CD4-positive, CD25-positive, alpha-beta regulatory T cell (primary cell): ENCODE measurements at places on chromosomes 7 and 10. TPM values are rescaled to one million over a fixed set of nuclear protein-coding genes. Genes with fewer than 3 reads are reported as not detected.

- no peak overlapping the region for H3K27ac ChIP-seq
- H3K36me3 ChIP-seq = no peaks in the 10 kb centered on the region
- H3K27me3 ChIP-seq = no peaks in the 10 kb centered on the region
- H3K4me1 ChIP-seq = no peaks in the 10 kb centered on the region
- H3K4me3 ChIP-seq = no peak overlapping the region
- DNase-seq = no peak
Observed at GRCh38 chr7:10257438-10257837, 716.2 kb upstream of the PHF14 start.

DNA sequence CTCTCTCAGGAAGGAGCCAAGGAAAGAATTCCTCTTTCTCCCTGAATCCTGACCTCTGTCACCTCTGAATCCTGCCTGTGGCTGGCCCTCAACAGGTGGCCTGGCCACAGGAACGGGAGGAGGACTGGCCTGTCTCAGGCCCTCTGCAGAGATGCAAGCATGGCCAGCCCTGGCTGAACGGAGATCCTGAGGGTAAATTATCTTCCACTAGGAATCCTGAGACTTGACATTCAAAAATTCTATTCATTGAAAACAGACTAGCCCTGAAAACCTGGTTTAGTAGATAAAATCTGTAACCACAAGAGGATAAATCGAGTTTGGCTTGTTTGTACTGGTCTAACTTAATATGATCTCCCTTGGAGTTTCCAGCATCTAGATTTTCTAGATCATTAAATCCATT, 579.3 kb downstream of the LRMDA start:
- H3K36me3 ChIP-seq = no peaks in the 10 kb centered on the region
- H3K4me3 ChIP-seq = no peak overlapping the region
- no peaks in the 10 kb centered on the region for H3K4me1 ChIP-seq
- no peak overlapping the region for H3K27ac ChIP-seq

DNA sequence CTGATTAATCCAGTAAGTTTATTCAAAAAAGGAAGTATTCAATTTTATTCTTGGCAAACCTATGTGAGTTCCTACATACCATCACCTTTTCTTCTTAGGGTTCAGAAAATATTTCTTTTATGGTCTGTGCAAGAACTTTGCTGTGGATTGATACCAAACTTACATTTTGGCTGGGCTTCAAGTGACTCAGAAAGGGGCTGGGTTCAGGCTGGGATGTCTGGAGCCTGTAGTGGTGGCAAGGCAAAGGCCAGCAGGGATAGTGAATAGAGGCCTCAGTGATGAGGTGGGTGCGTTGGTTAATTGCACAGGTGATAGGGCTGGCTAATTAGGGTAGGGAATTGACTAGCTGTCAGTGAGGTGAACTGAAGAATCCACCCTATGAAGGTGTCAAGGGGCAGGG, 40.2 kb upstream of the ATXN7L1 start:
- DNase-seq = no peak
- H3K27ac ChIP-seq = no peak overlapping the region
- no peaks in the 10 kb centered on the region for H3K27me3 ChIP-seq
- H3K4me1 ChIP-seq = no peaks in the 10 kb centered on the region
- no peak overlapping the region for H3K4me3 ChIP-seq
- peaks cover 33% of the 10 kb centered on the region for H3K36me3 ChIP-seq

DNA sequence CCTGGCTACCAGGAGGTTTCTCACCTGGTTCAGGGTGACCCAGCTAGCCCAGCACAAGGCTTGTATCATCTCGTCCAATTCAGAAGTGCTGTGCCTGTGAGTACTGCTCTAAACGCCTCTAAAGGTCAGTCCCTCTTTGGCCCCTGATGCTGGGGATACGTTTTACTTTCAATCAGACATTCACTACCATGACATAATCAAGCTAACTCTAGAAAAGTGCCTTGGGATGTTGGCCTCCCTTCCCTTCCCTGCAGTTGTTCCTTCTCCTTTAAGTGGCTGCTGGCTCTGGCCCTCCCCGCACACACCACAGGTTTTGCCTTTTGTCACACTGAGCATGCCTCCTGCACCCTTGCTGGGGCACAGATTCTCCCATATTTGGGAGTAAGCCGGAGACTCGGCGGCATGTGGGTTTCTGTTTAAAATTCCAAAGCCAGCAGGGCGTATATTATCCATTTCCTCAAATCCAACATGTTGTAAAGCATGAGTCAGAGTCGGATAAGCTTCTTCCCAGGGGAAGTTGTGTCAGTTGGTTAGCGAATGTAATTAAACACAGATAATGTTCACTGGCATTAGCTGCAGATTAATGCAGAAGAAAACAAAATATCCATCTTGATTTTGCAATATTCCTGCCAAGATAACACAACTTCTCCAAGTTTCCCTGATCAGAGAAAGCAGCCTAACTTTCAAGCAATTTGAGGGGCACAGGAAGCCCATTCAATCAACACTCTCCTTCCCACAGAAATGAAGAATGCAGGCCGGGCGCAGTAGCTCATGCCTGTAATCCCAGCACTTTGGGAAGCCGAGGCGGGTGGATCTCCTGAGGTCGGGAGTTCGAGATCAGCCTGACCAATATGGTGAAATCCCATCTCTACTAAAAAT, 31.8 kb upstream of the VCL start:
- H3K27ac ChIP-seq = no peak overlapping the region
- H3K36me3 ChIP-seq = no peaks in the 10 kb centered on the region
- H3K4me1 ChIP-seq = no peaks in the 10 kb centered on the region
- no peaks in the 10 kb centered on the region for H3K27me3 ChIP-seq

DNA sequence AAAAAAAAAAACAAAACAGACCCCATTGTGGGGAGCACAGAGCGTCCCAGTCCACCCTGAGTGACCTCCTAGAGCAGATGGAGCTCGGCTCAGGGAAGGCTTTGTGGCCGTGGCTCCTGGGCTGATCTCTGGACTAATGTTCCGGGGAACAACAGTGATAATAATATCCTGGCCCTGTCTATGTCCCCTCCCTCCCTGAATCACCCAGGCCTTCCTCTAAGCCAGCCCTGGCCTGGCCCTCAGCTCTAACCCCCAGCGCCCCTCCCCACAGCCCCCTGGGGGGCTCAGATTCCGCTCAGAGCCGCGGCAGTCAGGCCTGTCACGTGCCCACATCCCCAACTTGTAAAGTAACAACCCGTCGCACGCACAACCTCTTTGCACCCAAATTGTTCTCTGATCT, 48.3 kb downstream of the MICALL2 start:
- H3K27me3 ChIP-seq = no peaks in the 10 kb centered on the region
- no peak overlapping the region for H3K27ac ChIP-seq
- H3K36me3 ChIP-seq = no peaks in the 10 kb centered on the region
- H3K4me3 ChIP-seq = no peak overlapping the region

DNA sequence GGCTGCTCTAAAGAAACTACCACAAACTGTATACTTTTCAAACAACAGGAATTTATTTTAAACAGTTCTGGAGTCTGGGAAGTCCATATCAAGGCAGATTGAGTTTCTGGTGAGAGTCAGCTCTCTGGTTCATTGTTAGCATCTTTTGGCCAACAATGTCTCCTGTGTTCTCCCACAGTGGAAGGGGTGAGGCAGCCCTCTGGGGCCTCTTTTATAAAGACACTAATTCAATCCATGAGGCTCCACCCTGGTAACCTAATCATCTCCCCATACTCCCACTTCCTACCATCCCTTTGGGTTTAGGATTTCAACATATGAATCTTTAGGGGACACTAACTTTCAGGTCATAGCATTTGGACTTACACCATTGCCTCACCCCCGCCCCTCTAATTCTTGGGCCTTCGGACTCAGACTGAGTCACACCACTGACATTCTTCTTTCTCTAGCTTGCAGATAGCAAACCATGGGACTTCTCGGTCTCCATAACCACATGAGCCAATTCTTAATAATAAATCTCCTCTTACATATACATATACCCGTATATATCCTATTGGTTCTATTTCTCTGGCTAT, 64.3 kb upstream of the ANTXRL start:
- H3K4me1 ChIP-seq = no peaks in the 10 kb centered on the region
- H3K27ac ChIP-seq = no peak overlapping the region
- H3K27me3 ChIP-seq = no peaks in the 10 kb centered on the region

- no peak overlapping the region for H3K27ac ChIP-seq
- H3K4me3 ChIP-seq = peak overlapping the region; percentile 40
- no peaks in the 10 kb centered on the region for H3K36me3 ChIP-seq
- no peaks in the 10 kb centered on the region for H3K27me3 ChIP-seq
- DNase-seq = peak; percentile 73
- peaks cover 4% of the 10 kb centered on the region for H3K4me1 ChIP-seq
Observed at GRCh38 chr10:323651-324293, 188.5 kb downstream of the ZMYND11 start.

DNA sequence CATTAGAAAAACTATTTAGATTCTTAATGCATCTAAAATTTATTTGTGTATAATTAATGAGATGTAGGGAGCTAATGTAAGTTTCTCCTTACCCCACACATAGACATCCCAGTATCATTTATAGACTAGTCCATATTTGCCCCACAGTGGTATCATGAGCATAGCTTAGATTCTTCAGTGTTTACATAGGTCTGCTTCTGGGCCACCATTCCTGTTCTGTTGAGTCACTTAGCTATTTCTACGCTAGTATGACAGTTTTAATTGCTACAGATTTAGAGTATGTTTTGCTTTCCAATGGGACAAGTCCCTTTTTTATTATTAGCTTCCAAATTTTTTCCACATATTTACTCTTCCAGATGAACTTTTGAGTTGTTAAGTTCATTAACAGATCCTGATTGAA, 69.4 kb downstream of the MCMBP start:
- H3K36me3 ChIP-seq = peaks cover 30% of the 10 kb centered on the region
- no peak for DNase-seq
- H3K4me3 ChIP-seq = no peak overlapping the region
- no peaks in the 10 kb centered on the region for H3K27me3 ChIP-seq

- no peaks in the 10 kb centered on the region for H3K36me3 ChIP-seq
- DNase-seq = no peak
- H3K4me3 ChIP-seq = no peak overlapping the region
- no peaks in the 10 kb centered on the region for H3K27me3 ChIP-seq
- no peaks in the 10 kb centered on the region for H3K4me1 ChIP-seq
- no peak overlapping the region for H3K27ac ChIP-seq
Observed at GRCh38 chr10:121237718-121238117, 360.5 kb downstream of the FGFR2 start.

GRCh38 chr7:122006687-122007086, 133.7 kb downstream of the PTPRZ1 start:
- no peak overlapping the region for H3K27ac ChIP-seq
- H3K36me3 ChIP-seq = no peaks in the 10 kb centered on the region
- H3K27me3 ChIP-seq = no peaks in the 10 kb centered on the region

- no peaks in the 10 kb centered on the region for H3K36me3 ChIP-seq
- peaks cover 2% of the 10 kb centered on the region for H3K27me3 ChIP-seq
- H3K27ac ChIP-seq = no peak overlapping the region
- H3K4me1 ChIP-seq = no peaks in the 10 kb centered on the region
- DNase-seq = no peak
Observed at GRCh38 chr10:44947371-44948152, 12.0 kb upstream of the RASSF4 start.

GRCh38 chr10:106952033-106952432, 212.5 kb downstream of the SORCS1 start:
- DNase-seq = no peak
- no peak overlapping the region for H3K4me3 ChIP-seq
- H3K27me3 ChIP-seq = no peaks in the 10 kb centered on the region
- no peak overlapping the region for H3K27ac ChIP-seq
- no peaks in the 10 kb centered on the region for H3K36me3 ChIP-seq

- peaks cover 11% of the 10 kb centered on the region for H3K27me3 ChIP-seq
- H3K4me3 ChIP-seq = peak overlapping the region; percentile 57
- no peak overlapping the region for H3K27ac ChIP-seq
Observed at GRCh38 chr10:101780187-101780817, 2.9 kb downstream of the NPM3 start.

- no peaks in the 10 kb centered on the region for H3K36me3 ChIP-seq
- DNase-seq = no peak
- peaks cover 46% of the 10 kb centered on the region for H3K4me1 ChIP-seq
- H3K4me3 ChIP-seq = peak overlapping the region; percentile 81
- H3K27me3 ChIP-seq = no peaks in the 10 kb centered on the region
Observed at GRCh38 chr10:50431133-50431532, 179.8 kb upstream of the ASAH2 start.

- H3K36me3 ChIP-seq = no peaks in the 10 kb centered on the region
- no peaks in the 10 kb centered on the region for H3K4me1 ChIP-seq
- H3K27me3 ChIP-seq = peaks cover 6% of the 10 kb centered on the region
- no peak overlapping the region for H3K27ac ChIP-seq
- H3K4me3 ChIP-seq = no peak overlapping the region
Observed at GRCh38 chr10:99630991-99631390, 10.8 kb upstream of the SLC25A28 start.

- peaks cover 2% of the 10 kb centered on the region for H3K27me3 ChIP-seq
- H3K4me1 ChIP-seq = no peaks in the 10 kb centered on the region
- no peaks in the 10 kb centered on the region for H3K36me3 ChIP-seq
- no peak for DNase-seq
- no peak overlapping the region for H3K27ac ChIP-seq
- H3K4me3 ChIP-seq = no peak overlapping the region
Observed at GRCh38 chr10:15541376-15541775, 170.3 kb upstream of the FAM171A1 start.

- H3K4me3 ChIP-seq = no peak overlapping the region
- H3K27ac ChIP-seq = no peak overlapping the region
- no peaks in the 10 kb centered on the region for H3K36me3 ChIP-seq
- no peaks in the 10 kb centered on the region for H3K4me1 ChIP-seq
- no peak for DNase-seq
- peaks cover 3% of the 10 kb centered on the region for H3K27me3 ChIP-seq
Observed at GRCh38 chr10:116766837-116767634, 24.7 kb upstream of the HSPA12A start.

GRCh38 chr7:50206453-50207250, 97.9 kb upstream of the IKZF1 start:
- H3K27me3 ChIP-seq = no peaks in the 10 kb centered on the region
- peaks cover 65% of the 10 kb centered on the region for H3K4me1 ChIP-seq
- peak overlapping the region; percentile 67 for H3K27ac ChIP-seq

- H3K27ac ChIP-seq = no peak overlapping the region
- peaks cover 7% of the 10 kb centered on the region for H3K4me1 ChIP-seq
- no peaks in the 10 kb centered on the region for H3K27me3 ChIP-seq
- H3K4me3 ChIP-seq = no peak overlapping the region
Observed at GRCh38 chr10:122551450-122551849, 9.1 kb upstream of the DMBT1 start.

The DGKI gene
- total RNA-seq = not detected

The OPN4 gene
- not detected for total RNA-seq

The CHAT gene
- total RNA-seq = not detected
